A549 treated with RU486 at 1 μM for 4 hours (cell line): ENCODE measurements at places on chromosomes 1 and 21. TPM values are rescaled to one million over a fixed set of nuclear protein-coding genes. Genes with fewer than 3 reads are reported as not detected.

The HMCN1 gene
- 0.02 to 0.27 TPM (median 0.03 TPM) in 5 replicates for total RNA-seq

The AGPAT3 gene
- total RNA-seq: 18.5 to 24.2 TPM (median 19.5 TPM) in 5 replicates

The PTPN14 gene
- 5.5 to 10.7 TPM (median 10.0 TPM) in 5 replicates for total RNA-seq

The DYRK3 gene
- total RNA-seq: 8.4 to 11.1 TPM (median 10.6 TPM) in 5 replicates

The A3GALT2 gene
- total RNA-seq: not detected in 5 replicates

The RNF187 gene
- total RNA-seq: 55.9 to 91.2 TPM (median 83.2 TPM) in 5 replicates

The USH2A gene
- total RNA-seq: not detected in 5 replicates

The LRRN2 gene
- total RNA-seq: 13.6 to 21.1 TPM (median 15.6 TPM) in 5 replicates
